ENCODE measurements at places on chromosomes 16 and 17.

GRCh38 chr17:69435971-69436696 is 21.6 kb downstream of the MAP2K6 start:
- DNase-seq = no peak

- DNase-seq = peak; percentile 38
These were observed 34.0 kb downstream of the PGS1 start for GRCh38 chr17:78412403-78412802.

- no peak for DNase-seq
These were observed 10.5 kb downstream of the MMP28 start for GRCh38 chr17:35784895-35785294.

GRCh38 chr16:50917950-50918703 is 176.2 kb downstream of the CYLD start:
- DNase-seq = no peak

- DNase-seq = no peak
These were observed 10.6 kb upstream of the NUDT16L1 start for GRCh38 chr16:4682616-4683254.

GRCh38 chr17:2082003-2082781 is 27.3 kb downstream of the HIC1 start:
- DNase-seq = no peak

DNA sequence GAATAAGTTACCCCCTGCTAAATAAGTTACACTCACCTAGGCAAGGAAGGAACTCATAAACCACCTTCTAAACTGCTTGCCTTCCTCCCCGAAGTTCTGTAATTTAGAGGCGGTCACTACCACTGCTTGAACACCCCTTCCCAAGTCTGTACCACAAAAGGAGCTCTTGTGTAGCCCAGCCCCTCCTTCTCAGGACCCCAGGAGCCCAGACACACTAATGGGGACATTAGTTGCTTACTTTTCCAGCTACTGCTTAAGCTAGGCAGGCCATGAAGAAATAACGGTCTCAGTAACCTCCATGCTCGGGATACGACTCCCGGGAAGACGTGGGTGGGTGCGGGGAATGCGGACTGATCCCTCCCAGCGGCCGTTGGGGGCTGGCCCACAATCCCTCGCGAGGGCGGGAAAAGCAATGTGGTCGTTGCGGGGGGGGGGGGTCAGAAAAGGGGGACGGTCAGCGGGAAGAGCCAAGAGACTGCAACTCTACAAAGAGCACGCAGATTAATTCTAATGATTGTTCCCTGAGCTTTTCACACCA is at the start of gene TEX14:
Gene TEX14, minus strand, starts transcription at position 345 of the 538 bp plus-strand sequence. CDS start 40,044 bp downstream, outside the sequence.
- no peak for DNase-seq

- DNase-seq = no peak
These were observed 6.9 kb downstream of the ZACN start for GRCh38 chr17:76085731-76086366.

GRCh38 chr16:49443576-49443975 is 70.0 kb downstream of the C16orf78 start:
- no peak for DNase-seq

DNA sequence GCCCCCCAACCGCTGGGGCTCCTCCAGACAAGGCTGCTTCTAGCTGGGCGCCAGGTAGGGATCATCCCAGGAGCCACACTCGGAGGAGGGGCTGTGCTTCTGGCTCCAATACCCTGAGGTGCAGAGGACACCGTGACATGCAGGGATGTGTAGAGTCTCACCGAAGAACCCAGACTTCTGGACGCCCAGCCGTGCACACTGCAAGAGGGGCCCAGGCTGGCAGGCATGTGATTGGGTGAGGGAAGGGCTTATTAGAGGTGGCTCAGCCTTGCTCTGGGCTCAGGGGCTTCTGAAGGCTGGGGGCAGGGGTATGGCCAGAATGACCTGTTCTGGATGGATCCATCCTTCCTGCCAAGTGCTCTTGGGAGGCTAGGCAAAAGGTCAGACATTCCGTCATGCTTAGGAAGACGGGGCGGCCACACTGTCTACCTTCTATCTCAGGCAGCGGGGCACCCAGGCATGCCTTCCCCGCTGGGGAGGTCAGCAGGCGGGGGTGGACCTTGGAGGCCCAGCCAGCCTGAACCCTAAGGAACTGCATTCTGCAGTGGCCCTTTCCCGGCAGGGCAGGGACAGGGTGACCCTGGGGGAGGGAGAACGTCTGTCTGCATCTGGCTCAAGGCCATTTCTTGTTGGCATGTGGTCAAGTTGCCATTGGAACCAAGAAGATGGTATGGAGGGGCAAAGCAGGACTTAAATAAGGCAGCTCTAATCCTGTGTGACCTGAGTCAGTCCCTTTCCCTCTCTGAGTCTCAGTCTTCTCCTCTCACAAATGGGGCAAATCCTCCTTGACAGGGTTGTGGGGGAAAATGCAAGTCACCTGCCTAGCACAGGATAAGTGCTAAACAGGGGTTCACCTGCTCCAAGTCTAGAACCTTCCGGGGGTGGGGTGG is 5.8 kb upstream of the ADGRG1 start:
- no peak for DNase-seq

DNA sequence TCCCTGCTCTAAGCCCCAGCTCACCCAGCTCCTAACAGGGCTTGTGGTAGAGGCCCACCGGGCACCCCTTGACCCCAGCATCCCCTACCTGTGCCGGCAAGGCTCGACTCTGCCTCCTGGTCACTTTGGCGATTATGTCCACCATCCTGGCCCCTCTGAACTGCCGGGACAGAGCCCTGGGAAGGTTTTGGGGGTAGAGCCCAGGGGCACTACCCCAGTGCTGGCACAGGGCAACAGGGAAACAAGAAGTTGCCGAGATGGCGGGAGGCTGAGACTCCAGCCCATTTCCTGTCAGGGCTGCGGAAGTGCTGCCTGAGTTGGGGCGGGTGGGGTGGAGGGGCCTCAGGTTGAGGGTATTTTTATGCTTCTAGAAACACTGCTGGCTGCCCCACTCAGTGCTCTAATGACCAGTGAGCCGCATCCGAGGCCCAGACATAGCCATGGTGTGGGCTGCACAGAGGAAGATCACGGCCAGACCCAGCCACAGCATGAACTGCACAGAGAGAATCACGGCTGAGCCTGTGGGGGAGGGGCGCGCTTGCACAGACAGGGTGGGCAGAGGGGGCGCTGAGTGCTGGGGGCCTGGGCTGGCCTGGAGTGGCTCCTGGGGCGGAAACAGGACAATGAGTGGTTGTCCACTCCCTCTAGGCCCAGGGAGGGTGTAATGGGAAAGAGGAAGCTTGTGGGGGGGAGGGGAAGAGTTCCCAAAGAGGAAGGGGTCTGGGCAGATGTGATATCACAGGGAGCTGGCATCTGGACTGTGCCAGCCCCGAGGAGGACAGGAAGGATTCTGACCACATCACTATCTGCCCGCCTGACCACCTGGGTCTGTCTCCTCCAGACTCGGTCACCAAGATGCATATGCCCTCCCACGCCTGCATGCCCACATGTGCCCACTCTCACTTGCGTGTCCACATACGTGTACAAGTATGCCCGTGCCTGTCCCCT is 22.3 kb downstream of the ARHGAP27 start:
- DNase-seq = peak; percentile 38

GRCh38 chr17:10920558-10921108 is 82.7 kb upstream of the PIRT start:
- no peak for DNase-seq

GRCh38 chr17:17685775-17686291 is 4.6 kb downstream of the RAI1 start:
- no peak for DNase-seq

DNA sequence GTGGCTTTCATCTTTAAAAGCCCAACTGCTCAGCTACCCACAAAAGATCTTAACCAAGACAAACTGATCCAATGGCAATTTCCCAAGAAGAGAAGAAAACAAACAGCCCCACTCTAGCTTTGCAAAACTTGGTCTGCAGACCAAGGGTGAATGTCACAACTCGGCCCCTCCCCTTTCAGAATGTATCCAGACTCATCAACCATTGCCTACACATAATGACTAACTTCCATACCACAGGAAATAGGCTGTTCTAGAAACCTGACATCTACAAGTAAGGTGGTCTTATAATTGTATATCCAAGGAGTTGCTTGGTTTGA is 16.0 kb downstream of the DCUN1D3 start:
- DNase-seq = no peak

GRCh38 chr16:79698341-79698753 is 97.8 kb upstream of the MAF start:
- DNase-seq = no peak

- DNase-seq = no peak
These were observed 1.1 kb upstream of the RAB11FIP4 start for GRCh38 chr17:31390426-31390747.

Measured in activated CD8-positive, alpha-beta memory T cell treated with anti-CD3 and anti-CD28 coated beads for 48 hours (primary cell).